Sciatic nerve (tissue), 2 donors: ENCODE measurements at places on chromosomes 5 and 9.

DNA sequence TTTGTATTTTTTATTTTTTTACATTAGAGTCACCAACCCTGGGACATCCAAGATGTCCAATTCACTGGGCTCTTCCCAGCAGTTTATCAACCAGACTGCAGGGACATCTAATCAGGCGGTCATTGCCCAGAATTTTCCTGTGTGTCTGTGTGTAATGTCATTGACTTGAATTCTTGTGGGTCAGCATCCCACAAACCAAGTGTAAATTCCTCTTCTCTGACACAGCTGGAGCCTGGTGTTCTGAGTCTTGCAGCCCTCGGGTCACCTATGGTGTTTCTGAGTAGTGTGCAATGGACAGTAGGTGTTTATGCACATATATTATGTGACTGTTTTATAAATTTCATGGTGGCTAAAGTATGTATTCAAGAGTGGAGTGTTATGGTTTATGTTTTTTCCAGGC, 815.7 kb downstream of the SEMA5A start:
- no peak for DNase-seq

- no peak for DNase-seq
Measured at GRCh38 chr5:79794347-79794746, 104.7 kb downstream of the CMYA5 start.

GRCh38 chr9:27539479-27540441, 10.1 kb upstream of the MOB3B start:
- DNase-seq = no peak

DNA sequence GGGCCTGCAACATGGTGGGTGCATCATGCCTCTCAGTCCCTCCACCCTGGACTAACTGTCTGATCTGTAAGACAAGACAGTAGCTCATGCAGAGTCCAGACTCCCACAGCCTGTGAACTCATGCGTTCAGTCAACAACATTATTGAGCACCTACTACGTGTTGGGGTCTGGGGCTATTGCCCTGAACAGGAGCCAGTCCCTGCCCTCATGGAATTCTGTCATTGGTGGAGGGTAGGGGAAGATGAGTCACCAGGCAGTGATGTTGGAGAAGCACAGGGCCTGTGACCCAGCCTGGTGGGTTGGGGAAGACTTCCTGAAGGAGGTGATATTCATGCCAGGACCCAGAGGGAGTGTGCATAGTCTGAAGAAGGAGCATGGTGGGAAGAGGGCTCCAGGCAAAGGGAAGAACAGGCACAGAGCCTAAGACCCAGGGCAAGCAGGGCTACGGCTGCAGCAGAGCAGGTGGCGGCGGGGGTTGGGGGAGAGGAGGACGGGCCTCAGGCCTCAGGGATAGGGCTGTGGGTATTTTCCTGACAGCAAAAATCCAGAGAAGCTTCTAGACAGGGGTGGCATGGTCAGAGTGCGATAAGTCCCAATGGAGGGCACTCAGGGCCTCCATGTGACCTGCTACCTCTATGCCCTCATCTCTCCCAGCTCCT, 26.7 kb upstream of the PSD2 start:
- no peak for DNase-seq
